ENCODE measurements at places on chromosomes 5 and 9.
A peak's percentile ranks its signal among the peaks of the same experiment; 100 is the strongest.

- no peak for DNase-seq
Measured at GRCh38 chr5:137126829-137127228, 372.3 kb downstream of the SPOCK1 start.

GRCh38 chr9:14395317-14396082, 81.6 kb upstream of the NFIB start:
- no peak for DNase-seq

- DNase-seq: no peak
Measured at GRCh38 chr5:152556784-152557183, 151.7 kb upstream of the NMUR2 start.

- DNase-seq: no peak
Measured at GRCh38 chr9:28212979-28213378, 639.7 kb upstream of the C9orf72 start.

GRCh38 chr9:10003047-10003446, 609.8 kb downstream of the PTPRD start:
- DNase-seq: no peak

DNA sequence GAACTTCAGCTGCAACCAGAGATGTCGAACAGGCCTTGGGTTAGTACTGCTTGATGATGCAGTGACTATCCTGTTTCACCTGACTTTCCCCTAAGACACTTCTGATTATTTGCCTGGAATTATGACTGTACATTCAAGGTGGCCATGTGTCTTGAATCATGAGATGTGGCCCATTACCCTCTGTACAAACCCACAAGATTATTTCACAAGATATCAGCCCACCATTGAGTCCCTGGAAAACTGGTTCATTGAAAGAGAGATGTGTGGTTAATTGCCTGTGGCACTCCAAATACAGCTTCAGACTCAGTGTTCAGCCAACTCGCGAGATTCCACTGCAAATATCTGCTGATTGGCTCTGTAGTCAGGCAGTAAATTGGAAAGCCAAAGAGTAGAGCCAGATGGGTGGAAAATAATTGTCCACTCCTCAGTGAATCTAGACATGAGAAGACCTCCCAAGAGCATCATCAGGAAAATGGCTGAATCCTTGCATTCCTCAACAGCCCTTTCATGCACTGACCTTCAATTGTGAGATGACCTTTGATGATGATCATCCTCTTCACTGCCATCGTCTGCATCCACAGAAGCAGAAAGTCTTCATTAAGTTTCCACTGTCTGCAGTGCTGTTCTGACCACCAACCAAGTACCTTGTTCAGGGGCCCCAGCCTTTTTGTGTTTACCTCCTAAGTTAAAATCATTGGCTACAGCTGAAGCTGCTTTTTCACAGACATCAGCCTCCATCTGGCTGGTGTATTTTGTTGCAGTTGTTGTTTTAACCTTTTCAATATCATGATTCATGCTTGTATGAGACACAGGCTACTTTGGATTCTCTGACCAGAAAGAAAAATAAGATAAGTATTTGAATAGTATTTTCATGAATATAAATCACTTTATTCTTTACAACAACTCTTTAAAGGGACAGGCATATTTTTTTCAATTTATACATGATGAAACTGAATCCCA, 75.2 kb downstream of the ESM1 start:
- no peak for DNase-seq

- no peak for DNase-seq
Measured at GRCh38 chr5:111589316-111589715, 77.0 kb upstream of the STARD4 start.

GRCh38 chr5:64502196-64502595, 3.6 kb upstream of the RGS7BP start:
- no peak for DNase-seq

DNA sequence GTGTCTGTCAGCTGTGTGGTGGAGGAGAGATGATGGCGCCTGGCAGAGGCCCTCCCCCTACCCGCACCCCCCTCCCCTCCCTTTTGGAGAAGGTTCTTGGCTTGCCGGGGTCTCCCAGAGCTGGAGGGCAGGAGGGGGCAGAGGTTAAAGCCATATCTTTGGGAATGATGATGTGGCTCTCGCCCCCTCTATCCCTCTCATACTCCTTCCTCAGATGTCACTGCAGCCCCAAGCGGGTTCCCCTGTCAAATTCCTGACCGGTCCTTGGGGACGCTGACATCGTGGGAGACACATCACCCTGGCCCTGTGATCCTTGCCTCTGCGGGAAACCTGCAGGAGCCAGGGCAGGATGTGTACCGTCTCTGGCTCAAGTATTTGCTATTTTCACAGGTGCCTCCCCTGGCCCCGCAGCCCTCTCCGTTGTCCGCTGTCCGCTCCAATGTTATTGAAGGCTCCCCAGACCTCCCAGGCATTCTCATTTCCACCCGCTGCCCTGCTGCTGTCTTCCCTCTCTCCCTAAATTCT, 109.5 kb downstream of the FOXD1 start:
- no peak for DNase-seq

DNA sequence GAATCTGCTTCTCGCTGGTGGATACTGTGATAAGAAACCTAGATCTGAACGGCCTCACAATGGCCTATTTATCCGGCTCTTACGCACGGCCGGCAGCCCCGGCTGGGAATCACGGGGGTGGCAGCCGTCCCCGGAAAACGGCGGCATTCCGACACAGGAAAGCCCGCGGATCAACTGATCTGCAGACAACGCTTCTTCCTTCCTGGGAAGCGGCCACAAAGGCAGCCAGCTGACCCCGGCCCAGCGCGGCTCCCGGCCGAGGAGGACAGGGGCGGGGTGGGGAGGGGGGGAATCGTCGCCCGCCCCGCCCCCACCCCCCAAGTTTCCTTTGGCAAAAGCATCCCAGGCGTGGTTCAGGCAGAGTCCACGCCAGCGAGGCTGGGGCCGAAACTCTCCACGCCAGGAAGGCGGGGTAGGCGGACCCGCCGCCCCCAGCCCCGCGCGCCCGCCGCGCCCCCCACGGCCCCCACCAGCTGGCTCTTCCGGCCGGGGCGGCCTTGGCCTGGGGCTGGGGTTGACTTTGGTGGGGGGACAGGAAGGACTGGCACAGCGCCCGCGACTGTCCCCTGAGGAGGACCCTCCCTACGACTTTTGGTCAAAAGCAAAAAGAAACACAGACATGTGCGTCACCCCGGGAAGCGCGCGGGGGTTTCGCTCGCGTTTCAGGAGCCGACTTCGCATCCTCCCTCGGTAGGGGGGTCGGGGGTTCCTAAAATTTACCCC, 247.7 kb upstream of the ANKRD55 start:
- peak; percentile 47 for DNase-seq

- no peak for DNase-seq
Measured at GRCh38 chr5:32752411-32752810, 41.3 kb downstream of the NPR3 start.

DNA sequence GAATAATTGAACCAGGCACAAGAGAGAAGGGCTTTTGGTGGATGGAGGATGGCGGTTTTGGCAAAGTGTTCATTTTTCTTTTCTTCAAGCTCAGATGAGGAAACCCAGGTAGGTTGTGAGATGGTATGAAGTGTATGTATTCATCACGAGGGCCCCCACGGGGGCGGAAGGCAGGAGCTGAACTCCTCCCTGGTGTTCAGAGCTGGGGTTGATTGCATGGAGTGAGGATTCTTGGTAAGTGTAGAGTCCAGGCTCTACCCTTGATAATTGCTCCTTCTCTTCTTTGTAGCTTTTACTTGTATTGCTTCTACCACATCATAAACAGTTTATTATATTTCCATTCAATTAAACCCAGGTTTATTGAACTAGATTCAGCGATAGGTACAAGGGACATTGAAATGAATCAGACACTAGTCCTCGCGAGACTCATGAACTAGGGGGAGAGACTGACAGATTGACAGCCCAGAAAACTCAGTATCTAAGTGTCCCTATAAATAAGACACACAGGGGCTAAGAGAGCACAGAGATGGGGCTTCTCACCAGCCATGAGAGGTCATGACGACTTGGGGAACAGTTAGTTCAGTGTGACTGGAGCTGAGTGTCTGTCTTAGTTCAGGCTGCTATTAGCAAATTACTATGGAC, 116.7 kb upstream of the KLF4 start:
- DNase-seq: no peak

DNA sequence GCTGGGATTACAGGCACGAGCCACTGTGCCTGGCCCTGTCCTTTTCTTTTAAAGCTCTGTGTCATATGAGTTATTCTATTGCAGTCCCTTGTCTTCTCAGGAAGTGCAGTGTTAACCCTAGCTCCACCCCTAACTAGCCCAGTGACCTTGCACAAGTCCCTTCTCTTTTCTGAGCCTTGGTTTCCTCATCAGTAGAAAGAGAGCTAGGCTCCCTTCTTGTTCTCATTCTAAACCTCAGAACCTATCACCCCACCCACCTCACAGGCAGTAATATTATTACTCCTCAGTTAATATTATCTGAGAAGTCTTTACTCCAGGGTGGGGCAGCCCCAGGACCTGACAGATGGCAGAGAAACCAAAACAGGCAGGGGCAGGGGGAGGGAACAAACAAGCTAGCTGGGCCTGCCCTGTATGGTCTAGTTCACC, 7.2 kb downstream of the CYFIP2 start:
- peak; percentile 53 for DNase-seq

GRCh38 chr5:108437425-108437824, 55.5 kb upstream of the FBXL17 start:
- DNase-seq: no peak

DNA sequence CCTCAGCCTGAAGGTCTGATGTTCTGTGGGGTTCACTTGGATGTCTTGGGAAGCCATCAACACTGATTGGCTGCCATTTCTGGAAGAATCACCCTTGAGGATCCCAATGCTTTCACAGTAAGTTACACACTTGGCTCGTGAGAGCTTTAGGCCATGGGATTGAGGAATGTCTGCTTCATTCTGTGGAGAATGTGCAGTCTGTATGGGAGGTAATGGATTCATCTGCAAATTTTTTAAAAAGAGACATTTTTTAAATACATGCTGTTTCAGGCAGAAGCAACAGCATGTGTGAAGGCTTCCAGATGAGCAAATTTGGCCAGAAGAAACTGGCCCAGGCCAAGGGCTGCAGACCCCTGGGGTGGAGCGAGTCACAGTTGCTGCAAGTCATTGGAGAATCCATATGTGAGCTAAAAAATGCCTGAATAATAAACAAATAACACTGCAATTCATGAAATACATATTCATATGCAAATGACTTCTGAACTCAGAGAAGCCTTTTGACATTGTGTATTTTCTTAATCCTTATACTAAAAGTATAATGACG, 146.3 kb upstream of the RASEF start:
- no peak for DNase-seq

GRCh38 chr9:130920762-130921299, 18.2 kb downstream of the FIBCD1 start:
- no peak for DNase-seq

- peak; percentile 68 for DNase-seq
Measured at GRCh38 chr5:127229185-127229889, 61.3 kb upstream of the MEGF10 start.

DNA sequence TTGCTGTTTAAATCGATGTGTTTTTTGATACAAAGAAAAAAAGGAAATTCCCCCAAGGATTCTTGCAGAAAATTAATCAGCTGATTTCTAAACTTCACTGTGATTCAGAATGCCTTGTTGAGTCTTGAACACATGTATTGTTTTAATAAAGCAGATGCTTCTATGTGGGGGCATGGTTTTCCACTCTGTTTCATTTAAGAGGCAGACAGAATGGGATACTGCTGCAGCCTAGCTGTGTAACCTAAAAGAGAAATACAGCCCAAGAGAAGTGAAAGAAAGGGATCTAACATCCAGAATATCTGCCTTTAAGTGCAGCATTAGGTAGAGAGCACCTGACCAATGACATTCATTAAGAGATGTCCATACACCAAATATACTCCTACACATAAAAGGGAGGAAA, 365.1 kb upstream of the CCNH start:
- DNase-seq: no peak

DNA sequence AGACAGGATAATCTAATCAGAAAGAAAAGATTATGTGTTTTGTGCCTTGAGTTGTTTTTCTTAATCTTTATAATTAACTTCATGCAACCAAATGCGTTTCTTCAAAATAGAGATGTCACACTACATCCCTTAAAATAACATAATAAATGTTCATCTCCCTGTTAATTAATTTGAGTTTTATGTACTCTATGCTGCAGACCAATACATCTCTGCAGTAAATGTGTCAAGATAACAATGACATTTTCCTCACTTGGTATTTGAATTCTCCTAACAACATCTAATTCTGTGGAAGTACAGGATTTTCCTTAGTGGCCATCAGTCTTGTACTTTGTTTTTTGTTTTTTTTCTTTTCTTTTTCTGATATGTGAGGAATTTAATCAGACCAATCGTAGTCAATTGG, 279.2 kb upstream of the TYRP1 start:
- no peak for DNase-seq

GRCh38 chr9:75451505-75451904, 363.2 kb downstream of the OSTF1 start:
- DNase-seq: no peak

- DNase-seq: peak; percentile 83
Measured at GRCh38 chr9:91131433-91131839, 230.3 kb downstream of the AUH start.

DNA sequence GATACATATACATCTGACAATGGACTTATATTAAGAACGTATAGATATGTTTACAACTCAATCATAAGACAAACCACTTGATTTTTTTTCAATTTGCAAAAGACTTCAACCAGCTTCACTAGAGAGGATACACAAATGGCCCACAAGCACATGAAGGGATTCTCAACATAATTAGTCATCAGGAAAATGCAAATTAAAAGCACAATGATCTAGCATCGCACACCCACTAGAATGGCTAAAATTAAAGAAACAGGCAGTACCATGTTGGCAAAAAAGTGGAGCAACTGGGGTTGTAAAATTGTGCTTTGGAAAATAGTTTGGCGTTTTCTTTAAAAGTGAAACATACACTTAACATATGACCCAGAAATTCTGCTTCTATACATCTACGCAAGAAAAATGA, 80.0 kb upstream of the TRIO start:
- no peak for DNase-seq

DNA sequence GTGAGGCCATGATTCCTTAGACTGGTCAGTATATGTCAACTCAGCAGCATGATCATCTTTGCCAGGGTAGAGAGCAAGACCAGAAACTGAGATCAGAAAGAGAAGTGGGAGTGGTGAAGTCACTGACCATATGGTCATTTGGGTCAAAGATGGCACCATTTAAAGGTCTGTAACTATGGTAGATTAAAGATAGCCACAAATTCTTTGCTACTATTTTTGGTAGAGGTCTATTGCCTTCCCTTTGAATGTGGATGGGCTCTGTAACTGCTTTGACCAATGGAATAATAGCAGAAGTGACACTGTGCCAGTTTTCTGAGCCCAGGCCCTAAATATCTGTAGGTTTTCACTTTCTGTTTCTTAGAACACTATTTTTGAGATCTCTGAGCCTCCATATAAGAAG, 117.6 kb downstream of the PCSK1 start:
- DNase-seq: no peak

GRCh38 chr9:127854184-127854806, at the start of gene ENG:
ENG (minus strand) TSS chr9:127854658; CDS start chr9:127854355, 303 bp downstream.
- peak; percentile 51 for DNase-seq

DNA sequence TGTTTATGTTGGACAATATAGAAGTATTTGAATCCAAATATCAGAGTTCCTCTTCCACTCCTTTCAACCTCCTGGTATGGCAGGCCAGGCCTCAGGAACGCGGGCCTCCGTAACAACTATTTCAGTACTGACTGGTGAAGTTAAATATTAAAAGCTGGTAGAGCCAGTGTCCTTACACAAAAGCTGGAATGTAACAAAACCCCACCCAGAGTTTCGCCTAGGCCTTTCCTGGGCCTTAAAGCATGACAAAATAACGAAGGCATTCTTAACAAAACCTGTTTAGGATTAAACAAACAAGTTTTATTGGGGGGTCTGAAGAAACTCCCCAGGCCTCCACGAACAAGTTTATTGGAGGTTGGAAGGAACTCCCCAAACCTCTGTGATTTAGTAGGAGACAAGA, 61.6 kb upstream of the GNE start:
- no peak for DNase-seq

GRCh38 chr9:33620738-33621439, 96.8 kb downstream of the ANKRD18B start:
- DNase-seq: no peak
